ENCODE measurements at places on chromosomes 16 and 17. TPM values are rescaled to one million over a fixed set of nuclear protein-coding genes. Genes with fewer than 3 reads are reported as not detected.

DNA sequence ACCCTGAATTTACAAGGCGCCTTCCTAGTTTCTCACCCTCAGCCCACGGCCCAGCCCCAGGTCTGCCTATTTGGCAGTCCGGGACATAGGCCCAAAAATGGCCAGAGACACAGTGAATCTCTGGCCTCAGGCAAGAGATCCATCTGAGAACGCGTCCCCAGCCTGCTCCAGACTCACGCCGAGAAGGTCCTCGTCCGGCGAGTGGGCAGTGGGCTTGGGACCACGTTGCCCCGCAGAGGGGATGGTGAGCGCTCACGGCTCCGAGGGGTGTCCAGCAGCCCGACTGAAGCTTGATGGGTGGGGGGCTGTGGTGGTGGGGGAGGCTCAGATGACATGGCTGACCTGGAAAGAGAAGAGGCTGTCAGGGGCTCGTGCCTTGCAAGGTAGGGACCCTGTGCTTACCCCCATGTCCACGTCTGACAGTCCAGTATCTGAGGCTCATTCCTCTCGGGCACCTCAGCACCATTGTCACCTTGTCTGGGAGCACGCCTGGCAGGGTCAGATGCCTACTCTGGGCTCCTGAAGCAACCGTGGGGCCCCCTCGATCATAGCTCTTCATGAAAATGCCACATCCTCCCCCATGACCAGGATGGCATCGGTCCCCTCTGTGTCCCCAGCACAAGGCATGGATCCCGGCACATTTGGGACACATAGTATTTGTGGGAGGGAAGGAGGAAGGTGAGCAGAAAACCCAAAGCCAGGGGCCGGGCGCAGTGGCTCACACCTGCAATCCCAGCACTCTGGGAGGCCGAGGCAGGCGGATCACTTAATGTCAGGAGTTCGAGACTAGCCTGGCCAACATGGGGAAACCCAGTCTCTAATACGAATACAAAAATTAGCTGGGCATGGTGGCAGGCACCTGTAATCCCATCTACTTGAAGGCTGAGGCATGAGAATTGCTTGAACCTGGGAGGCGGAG, 9.6 kb downstream of the CARHSP1 start:
- H3K4me1 ChIP-seq, result peaks cover 56% of the 10 kb centered on the region
- no peaks in the 10 kb centered on the region for H3K27me3 ChIP-seq
- no peak overlapping the region for H3K27ac ChIP-seq
- H3K4me3 ChIP-seq, result no peak overlapping the region
- no peak for DNase-seq

- peaks cover 10% of the 10 kb centered on the region for H3K4me1 ChIP-seq
- peak; percentile 17 for DNase-seq
- no peaks in the 10 kb centered on the region for H3K27me3 ChIP-seq
- no peak overlapping the region for H3K27ac ChIP-seq
- no peak overlapping the region for H3K4me3 ChIP-seq
- peaks cover 4% of the 10 kb centered on the region for H3K36me3 ChIP-seq
Measured at GRCh38 chr17:63649813-63650212, 27.6 kb downstream of the MAP3K3 start.

GRCh38 chr16:84021488-84021887, 21.1 kb downstream of the SLC38A8 start:
- no peak overlapping the region for H3K4me3 ChIP-seq
- no peaks in the 10 kb centered on the region for H3K27me3 ChIP-seq
- no peak for DNase-seq
- no peaks in the 10 kb centered on the region for H3K4me1 ChIP-seq

GRCh38 chr17:79647456-79647915, 36.6 kb upstream of the RBFOX3 start:
- H3K27me3 ChIP-seq, result no peaks in the 10 kb centered on the region
- DNase-seq, result no peak
- no peak overlapping the region for H3K4me3 ChIP-seq
- no peaks in the 10 kb centered on the region for H3K36me3 ChIP-seq
- no peak overlapping the region for H3K27ac ChIP-seq

DNA sequence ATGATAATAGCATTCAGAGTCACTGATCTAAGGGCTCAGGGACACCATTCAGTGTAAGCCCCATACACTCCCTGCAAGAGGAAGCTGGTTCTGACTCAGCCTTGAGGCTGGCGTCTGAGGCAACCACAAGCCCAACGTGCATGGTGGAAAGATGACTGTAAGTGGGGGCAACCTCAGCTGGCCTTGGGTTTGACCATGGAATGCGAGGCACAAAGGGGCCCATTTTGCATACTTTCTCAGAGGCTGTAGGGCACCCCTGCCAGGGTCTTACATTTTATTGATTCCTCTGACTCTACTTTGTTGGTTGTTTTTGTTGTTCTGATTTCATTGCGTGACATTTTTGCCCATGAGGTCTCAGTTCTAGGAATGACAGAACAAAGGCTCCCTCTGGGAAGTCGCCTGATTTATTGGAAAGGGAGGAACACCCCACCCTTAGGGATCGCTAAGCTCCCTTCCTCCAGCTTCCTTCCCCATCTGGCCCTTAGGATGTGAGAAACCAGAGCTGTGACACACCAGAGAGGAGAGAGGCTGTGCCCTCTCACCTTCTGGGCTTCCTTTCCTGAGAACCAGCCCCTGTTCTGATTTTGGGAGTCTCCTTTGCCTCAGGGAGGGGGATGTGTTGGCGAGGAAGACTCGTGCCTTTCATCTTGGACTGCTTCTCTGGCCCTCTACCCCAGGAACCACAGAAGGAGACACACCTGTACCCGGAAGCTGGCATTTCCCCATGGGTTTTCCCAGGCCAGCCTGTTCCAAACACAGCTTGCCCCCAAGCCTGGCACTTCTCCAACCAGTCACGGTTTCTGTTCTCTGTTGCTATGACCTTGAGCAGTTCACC, 5.6 kb upstream of the CIITA start:
- H3K27ac ChIP-seq, result peak overlapping the region; percentile 45
- no peaks in the 10 kb centered on the region for H3K27me3 ChIP-seq
- H3K4me3 ChIP-seq, result no peak overlapping the region
- no peaks in the 10 kb centered on the region for H3K36me3 ChIP-seq

- no peaks in the 10 kb centered on the region for H3K4me1 ChIP-seq
- H3K36me3 ChIP-seq, result no peaks in the 10 kb centered on the region
- no peaks in the 10 kb centered on the region for H3K27me3 ChIP-seq
- no peak for DNase-seq
- H3K27ac ChIP-seq, result no peak overlapping the region
Measured at GRCh38 chr16:3194792-3195191, 6.8 kb downstream of the OR1F1 start.

DNA sequence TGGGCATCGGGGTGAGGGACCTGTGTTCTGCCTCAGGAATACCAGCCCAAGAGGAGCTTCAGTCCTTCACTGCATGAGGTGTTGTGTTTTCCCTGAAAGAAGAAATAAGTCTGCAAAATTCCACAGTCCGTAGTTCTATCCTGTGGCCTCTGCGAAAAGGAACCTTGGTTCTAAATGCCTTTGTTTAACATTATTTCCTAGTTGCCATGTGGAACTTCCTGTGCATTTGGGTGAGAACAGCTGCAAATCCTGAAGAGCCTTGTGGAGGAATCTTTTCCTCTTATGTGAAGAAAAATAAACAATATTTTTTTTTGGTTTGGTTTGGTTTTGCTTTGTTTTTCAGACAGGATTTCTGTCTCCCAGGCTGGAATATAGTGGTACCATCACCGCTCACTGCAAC, 9.8 kb downstream of the PSKH1 start:
- DNase-seq, result no peak
- no peaks in the 10 kb centered on the region for H3K27me3 ChIP-seq
- no peak overlapping the region for H3K4me3 ChIP-seq
- H3K36me3 ChIP-seq, result no peaks in the 10 kb centered on the region

GRAPL gene
- total RNA-seq, result not detected

AXIN2 gene
- 16.2 TPM for total RNA-seq

C16orf46 gene
- 0.52 TPM for total RNA-seq

BEAN1 gene
- not detected for total RNA-seq

RPGRIP1L gene
- total RNA-seq, result 2.9 TPM
